Epithelial cell of proximal tubule (primary cell): ENCODE measurements at places on chromosomes 2 and 18. TPM values are rescaled to one million over a fixed set of nuclear protein-coding genes. Genes with fewer than 3 reads are reported as not detected.
A peak's percentile ranks its signal among the peaks of the same experiment; 100 is the strongest.

DNA sequence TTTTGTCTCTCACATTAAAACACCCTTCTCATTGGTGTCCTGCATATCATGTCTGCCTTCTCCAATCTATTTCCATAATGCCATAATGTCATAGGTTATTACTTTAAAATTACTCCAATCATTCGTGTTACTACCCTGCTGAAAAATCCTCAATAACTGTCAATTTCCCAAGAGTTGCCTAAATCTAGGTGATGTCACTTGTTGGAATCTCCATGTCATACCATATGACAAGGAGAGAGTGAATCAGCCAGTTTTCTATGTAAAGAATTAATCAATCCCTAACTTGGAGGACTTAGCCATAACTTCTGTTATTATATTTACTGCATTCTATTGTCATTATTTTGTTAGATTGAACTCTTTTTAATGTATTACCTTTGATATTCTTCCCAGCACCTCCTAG is 62.5 kb downstream of the PHLPP1 start:
- DNase-seq: no peak

GRCh38 chr2:170354855-170355780 is 177.2 kb downstream of the MYO3B start:
- DNase-seq: no peak

DNA sequence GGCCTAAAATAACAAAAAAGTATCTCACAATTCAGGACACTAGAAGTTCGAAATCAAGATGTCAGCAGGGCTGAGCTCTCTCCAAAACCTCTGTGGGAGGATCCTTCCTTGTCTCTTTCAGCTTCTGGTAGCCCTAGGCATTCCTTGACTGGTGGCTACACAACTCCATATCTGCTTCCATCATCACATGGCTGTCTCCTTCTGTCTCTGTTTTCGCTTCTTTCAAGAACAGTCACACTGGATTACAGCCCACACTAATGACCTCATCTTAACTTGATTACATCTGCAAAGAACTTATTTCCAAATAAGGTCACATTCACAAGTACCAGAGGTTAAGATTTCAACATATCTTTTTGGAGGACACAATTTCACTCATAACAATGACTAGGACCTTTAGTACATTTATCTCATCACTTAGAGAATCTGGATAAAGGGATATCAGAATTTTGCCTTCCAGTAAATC is 275.2 kb downstream of the IRS1 start:
- peak; percentile 39 for DNase-seq

DNA sequence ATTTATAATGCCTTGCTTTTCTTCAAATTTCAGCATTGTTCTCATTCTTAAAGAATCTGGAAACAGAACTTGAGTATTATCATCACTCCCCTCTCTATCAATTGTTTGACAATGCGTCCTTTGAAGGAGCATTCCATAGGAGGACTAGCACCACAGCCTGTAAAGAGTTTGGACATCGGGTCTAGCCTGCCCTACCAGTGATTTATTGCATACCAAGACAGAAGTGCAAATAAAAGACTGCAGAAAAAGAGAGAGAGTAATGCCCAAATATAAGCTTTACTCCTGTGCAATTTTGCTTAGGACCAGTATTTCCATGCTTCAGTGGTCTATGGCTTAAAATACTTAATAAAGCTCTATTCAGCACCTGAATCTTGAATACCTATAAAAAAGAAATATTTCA is 55.4 kb upstream of the MAP2 start:
- DNase-seq: no peak

DNA sequence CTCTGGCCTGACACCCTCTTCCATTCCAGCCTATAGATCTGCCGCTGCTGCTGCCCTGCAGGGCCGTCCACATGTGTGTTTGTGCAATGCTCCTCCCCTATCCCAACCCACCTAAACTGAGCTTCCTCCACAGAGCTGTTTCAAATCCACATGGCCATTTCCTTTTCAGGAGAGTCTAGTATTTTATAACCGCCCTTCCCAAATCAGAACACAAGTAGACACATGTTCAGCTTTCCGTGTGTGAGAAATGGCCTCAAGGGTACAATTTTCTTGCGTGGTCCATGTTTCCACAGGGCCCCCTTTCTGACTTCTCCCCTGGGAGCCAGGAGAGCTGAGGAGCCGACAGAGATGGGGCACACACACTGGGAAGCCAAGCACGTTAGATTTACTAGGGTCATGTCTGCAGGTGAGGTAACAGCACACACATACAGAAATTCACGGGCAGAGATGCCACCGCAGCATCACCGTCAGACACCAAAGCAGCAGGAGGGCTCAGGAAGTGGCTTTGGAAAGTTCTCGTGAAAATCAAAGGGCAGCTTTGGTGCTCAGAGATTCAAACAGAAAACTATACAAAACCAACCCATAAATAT is 102.9 kb upstream of the TGFA start:
- no peak for DNase-seq

GRCh38 chr2:32688541-32688940 is 60.7 kb downstream of the TTC27 start:
- DNase-seq: no peak

GRCh38 chr18:8406186-8406867 is 202.9 kb upstream of the RAB12 start:
- no peak for DNase-seq

DNA sequence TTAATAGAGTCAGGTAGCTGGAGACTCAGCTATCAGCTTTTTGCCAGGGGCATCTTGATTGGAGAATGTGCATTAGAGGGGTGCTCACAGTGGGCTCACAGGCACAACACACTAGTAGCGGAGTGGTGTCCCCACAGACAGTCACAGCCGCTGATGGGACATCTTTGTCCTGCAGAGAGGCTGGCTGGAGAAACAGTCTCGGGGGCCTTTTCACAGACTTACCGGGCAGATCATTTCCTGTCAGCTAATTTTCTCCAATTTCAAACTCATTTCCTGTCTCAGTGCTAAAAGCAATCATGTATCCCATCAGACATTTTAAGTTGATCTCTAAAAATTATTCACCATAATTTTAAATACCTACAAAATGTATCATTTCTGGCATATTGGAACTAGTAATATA is 562.6 kb downstream of the DCDC2C start:
- DNase-seq: no peak

DNA sequence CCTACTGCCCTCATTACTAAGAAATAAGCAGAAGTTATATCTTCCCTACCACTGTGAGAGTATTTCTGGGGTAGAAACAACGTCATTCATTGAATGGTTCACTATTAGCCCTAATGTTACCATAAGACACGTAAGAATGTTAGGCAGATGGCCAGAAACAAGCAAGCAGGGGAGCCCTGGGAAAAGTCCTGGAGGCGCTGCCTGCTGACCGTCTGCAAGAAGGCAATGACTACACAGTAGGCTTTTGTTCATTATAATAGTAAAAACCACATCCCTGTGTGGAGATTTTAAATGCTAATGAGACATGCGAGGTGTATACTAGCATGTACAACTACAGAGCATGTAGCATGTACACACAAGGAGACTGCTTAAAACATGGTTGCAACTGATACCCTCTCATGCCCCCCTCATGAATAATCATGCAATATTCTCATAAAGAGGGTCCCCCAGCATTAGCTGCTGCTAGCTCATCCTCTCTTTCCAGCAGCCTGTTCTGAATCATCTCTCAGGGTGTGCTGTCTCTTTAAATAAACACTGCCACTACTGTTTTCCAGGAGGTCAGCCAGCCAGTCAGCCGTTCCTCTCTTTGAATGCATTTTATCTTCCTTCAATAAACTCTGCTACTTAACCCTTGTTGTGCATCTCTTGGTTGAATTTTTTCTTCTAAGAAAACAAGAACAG is 23.6 kb downstream of the SUCLG1 start:
- no peak for DNase-seq

DNA sequence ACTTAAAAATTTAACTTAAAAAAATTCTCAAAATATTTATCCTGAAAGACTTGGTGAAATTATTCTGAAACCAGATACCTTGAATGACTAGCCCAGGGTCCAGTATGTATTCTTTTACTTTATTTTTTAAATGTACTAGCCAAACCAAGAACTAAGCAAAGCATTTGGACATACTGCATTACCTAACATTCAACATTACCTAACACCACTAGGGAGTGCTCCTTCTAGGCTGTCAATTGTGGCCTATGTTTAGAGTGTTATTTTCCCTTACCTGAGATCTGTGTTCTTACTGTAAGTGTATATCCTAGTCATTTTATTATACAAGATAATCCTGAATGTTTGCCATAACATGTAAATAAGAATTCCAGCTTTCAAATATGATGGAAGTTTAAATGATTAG is 496.6 kb downstream of the PTPRM start:
- DNase-seq: no peak

DNA sequence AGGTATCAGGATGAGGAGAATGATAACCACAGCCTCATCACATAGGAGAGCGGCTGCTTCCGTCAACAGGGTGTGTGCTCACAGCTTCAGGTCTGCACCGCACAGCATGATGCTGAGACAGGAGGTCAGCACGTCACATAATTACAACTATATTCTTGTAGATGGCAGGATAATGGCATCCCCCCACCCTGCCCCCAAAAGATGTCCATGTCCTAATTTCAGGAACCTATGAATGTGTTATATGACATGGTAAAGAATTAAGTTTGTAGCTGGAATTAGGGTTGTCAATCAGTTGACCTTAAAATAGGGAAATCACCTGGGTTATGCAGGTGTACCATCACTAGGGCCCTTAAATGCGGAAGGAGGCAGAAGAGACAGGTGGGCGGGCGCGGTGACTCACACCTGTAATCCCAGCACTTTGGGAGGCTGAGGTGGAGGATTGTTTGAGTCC is 73.9 kb downstream of the ARL4C start:
- DNase-seq: no peak

GRCh38 chr2:226158940-226159339 is 640.7 kb downstream of the IRS1 start:
- no peak for DNase-seq

DNA sequence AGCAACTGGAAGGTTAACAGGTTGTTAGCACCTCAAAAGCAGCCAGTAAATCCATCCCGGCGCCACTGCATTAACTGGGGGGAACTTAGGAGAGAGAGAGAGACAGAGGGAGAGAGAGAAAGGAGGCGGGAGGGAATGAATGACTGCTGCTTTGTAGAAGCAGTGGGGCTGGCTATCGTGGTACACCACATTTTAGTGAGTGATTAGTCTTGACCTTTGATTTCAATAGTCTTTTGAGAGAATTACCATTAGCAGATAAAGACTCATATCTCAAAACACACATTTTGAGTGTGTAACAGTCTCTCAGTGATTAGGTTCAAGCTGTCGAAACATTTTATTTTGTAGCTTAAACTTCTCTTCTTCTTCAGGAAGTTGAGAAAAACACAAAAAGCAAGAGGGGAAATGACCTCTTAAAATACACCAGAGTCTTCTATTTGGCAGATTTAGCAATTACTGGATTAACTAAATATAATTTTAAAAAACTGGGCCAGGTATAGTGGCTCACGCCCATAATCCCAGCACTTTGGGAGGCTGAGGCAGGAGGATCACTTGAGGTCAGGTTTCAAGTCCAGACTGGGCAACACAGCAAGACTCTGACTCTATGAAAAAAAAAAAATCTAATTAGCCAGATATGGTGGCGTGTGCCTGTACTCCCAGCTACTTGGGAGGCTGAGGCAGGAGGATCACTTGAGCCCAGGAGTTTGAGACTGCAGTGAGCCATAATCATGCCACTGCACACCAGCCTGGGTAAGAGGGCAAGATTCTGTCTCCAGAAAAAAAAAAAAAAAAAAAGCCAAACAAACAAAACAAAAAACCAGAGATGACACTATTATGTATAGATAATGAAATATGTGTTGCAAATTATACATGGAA is 22.0 kb upstream of the PNO1 start:
- DNase-seq: no peak

- no peak for DNase-seq
Observed at GRCh38 chr2:33317369-33318007, 159.0 kb upstream of the RASGRP3 start.

DNA sequence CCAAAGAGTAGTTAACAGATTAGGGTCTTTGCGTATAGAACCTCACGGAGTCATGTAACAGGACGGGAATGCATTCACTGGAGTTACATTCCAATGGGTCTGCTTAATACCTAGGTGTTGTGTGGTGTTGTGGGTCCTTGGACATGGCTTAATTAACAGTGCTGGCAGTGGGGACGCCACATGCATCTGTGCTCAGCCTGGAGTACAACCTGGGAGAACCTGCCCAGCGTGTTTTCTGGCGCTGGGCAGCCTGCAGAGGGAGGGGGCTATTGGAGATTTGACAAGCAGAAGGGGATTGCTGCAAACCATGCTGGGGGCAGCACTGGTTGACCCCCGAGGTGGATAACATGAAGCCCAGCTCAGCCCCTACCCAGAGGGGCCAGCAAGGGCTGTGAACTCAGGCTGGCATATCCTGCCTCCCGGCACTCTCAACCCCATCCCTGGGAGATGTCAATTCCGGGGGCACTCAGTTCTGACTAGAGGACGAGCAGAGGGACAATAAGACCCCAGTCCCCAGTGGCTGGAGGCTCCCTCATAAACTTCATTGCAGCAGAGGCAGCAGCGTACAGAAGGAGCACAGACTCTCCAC is 29.3 kb upstream of the COPS8 start:
- DNase-seq: no peak

DNA sequence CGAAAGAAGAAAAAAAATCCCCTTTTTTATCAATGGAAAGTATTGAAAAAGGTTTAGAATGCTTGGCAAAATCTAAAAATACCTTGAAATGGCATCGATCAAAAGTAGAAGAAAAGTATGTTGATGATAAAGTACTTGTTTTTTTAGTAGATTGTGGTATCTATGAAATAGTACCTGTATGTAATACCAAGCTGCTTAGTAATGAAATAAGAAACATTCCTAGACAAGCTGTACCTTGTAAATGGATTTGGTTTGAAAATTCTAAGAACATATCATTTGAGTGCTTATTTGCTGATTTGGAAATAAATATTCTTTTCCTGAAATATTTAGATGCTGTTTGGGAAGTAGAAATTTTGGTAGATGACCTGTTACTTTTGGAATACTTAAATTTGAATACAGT is 18.4 kb downstream of the TDRD15 start:
- no peak for DNase-seq

- no peak for DNase-seq
Observed at GRCh38 chr18:49915352-49915751, 102.0 kb upstream of the ACAA2 start.

- DNase-seq: no peak
Observed at GRCh38 chr18:44309185-44309584, 371.5 kb upstream of the SETBP1 start.

GRCh38 chr2:85712849-85713612 is 18.9 kb downstream of the GNLY start:
- no peak for DNase-seq

ARL5A gene
- total RNA-seq: 32.3 and 69.5 TPM in 2 replicates

NEURL3 gene
- 1.0 and 8.6 TPM in 2 replicates for total RNA-seq

MAPK4 gene
- total RNA-seq: 0.36 and 1.3 TPM in 2 replicates

CNTNAP5 gene
- total RNA-seq: not detected in 2 replicates

LINC00305 gene
- not detected in 2 replicates for total RNA-seq

ITPRIPL1 gene
- 7.7 and 10.3 TPM in 2 replicates for total RNA-seq

TMEM247 gene
- total RNA-seq: not detected in 2 replicates

CTAGE1 gene
- total RNA-seq: not detected in 2 replicates

STAT4 gene
- 0.72 and 1.6 TPM in 2 replicates for total RNA-seq
